Thymus (tissue), 14 donors: ENCODE measurements at places on chromosomes 6 and 20.

DNA sequence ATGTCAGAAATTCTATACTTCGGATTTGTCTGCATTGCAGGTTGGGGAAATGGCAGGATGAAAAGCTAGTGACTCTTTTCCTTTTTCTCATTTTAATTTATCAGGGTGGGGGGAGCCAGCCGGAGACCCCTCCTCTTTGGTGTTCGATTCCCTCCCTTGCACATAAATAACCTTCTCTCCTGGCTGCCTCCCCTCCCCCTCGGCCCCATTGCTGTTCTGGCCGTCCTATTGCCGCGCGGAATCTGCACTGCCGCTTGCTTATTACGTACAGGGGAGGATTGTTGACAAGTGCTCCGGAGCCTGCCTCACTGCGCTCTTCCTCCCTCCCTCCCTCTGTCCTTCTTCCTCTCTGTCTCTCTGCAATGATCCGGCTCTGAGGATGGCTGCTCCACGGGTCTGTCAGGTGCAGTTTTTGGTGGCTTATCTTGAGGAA is 154.7 kb downstream of the JARID2 start:
- peak; percentile 75 for DNase-seq

- DNase-seq = no peak
Measured at GRCh38 chr20:58109126-58109880, 119.2 kb downstream of the ANKRD60 start.

DNA sequence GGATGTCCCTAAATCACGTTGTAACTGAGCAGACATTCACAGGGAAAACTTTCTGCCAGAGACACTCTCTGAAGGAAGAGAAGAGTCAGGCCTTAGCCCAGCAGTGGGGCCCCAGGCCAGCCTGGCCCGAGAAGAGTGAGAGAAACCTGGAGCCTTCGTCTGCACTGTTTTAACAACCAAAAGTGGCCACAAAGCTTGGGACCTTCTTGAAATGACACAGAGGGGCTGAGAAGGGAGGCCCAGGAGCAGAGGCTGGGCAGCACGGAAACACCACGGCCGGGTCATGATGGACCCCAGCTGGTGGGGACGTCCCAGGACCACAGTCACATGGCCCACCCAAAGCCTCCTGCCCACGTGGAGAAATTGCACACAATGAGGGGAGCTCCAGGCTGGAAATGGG is 126.8 kb upstream of the THBS2 start:
- no peak for DNase-seq

DNA sequence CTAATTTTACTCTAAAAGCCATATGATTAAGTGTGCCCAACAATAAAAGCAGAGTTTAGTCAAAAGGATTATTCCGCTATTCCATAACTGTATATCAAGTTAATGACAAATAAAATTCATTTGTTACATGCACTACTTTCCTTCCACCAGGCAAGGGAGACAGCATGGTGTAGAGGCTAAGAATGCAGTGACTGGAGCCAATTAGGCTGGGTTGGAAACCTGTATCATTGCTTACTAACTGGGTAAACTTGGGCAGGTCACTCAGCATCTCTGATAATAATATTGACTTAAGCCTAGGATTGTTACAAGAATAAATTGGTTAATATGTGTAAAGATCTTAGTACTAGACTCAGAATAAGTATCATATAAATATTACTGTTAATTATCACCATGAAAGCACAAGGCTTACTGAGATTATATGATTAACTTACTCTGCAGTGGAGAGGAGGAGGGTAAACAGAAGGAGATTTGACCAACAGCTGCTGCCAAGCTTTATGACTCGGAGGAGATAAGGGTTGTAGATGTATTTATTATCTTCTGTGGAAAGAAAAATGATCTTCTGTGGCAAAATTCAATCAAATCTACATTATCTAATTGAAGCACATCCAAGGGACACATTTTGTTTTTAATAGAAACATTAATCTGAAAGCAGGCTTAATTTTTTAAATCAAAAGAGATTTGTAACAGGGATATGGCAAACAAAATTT is 1459.9 kb downstream of the GRIK2 start:
- DNase-seq = no peak

- DNase-seq = no peak
Measured at GRCh38 chr20:15512916-15513315, 1060.3 kb downstream of the KIF16B start.

DNA sequence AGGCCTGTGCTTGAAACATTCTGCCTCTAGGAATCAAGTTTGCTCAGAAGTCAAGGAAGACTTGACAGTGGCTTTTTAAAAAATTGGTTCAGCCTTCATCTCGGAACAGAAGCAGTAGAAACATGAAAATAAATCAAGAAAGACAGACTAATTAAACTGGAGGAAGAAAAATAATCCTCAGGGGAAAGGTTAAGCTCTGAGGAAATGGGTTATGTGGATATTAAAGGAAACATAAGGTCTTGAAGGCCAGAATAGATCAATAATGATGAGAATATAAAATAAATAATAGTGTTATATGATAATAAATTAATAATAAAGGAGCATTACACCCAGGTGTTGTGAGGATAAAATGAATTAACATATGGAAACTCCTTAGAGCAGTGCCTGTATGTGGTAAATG is 121.7 kb downstream of the GPR63 start:
- DNase-seq = no peak

DNA sequence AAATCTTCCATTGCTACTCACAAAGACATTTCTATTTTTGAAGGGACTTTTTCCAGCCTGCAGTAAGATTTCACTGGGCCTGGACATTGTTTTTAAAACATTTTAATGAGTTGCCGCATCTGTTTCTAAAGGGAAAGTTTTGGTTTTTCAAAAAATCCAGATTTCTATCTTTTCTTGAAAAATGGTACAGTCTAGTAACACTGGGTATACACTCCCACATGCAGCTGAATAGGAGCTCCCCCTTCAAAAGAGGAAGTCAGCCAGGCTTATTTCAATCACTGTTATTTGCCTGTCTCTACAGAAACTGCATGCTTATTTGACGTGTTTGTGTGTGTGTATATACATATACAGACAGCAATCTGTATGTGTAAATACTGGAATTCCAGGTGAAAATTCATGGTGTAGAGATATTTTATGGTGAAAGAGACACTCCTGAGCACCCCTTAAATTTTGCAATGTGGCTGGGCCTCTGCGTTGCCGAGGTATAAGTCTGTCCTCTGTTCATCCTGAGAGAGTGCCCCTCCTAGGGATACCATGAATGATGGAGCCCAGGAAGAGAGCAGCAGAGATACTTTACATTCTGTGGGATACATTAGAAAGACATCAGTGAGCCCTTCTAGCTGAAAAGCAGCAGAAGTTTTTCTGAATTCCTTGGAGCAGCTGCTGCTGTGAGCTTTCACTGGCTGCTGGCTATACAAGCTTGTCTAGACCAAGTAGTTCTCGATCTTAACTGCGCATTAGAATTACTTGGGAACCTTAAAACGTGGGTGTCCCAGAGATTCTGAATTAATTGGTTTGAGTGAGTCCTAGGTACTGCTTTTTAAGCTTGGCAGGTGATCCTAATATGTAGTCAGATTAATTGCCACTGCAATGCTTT is 12.0 kb upstream of the ABRACL start:
- DNase-seq = no peak
